ENCODE measurements at places on chromosomes 5 and 9.

GRCh38 chr9:85995097-85995496 lies 54.2 kb downstream of the NAA35 start:
- no peak for DNase-seq

- no peak for DNase-seq
These were observed 16.8 kb downstream of the C1QTNF3 start for GRCh38 chr5:34026089-34026761.

DNA sequence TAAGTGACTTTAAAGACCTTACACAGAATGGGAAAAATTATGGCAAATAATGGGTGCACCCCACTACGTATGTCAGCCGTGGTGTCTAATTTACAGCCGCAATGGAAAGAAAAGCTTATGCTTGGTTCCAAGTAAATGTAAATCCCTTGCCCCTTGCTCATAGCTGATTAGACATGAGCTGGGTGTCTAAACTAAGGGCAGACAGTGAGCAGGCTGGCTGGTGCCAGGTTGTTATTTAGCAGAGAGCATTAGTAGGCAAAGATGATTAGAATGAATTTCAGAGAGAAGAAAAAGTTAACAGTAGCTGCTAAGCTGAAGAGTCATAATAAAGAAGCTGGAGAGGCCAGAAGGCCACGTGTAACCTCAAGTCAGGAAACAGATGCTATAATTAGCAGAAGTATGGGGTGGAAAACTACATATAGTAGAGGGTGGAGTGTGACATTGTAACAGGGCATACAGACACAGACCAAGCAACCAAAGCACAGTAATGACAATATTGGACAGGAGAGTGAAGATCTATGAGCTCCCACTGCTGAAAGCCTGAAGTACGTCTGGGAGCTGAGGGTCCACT lies 257.7 kb downstream of the MCTP1 start:
- DNase-seq = no peak

- no peak for DNase-seq
These were observed 33.0 kb downstream of the DDX46 start for GRCh38 chr5:134791580-134791979.

DNA sequence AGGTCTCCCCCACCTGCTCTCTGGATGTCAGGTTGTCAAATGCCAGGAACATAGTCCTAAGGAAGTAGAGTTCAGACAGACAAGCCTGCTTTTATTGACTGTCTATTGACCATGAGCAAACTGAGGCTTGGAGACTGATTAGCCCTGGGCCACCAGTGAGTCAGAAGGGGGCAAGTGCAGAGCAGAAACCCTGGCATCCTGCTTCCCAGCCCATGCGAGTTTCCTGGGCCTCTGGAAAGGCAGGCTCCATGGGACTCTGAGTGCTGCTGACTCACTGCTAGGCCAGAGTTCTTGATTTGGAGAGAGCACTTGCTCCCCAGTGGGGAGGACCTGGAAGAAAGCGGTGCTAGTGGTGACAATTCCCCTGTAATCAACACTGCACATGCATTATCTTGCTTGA lies 2.8 kb upstream of the HBEGF start:
- DNase-seq = no peak

- DNase-seq = no peak
These were observed 97.7 kb upstream of the SMARCA2 start for GRCh38 chr9:1917396-1917935.

Data from NCI-H1048 (cell line).